ENCODE measurements at places on chromosomes 3 and 15.

DNA sequence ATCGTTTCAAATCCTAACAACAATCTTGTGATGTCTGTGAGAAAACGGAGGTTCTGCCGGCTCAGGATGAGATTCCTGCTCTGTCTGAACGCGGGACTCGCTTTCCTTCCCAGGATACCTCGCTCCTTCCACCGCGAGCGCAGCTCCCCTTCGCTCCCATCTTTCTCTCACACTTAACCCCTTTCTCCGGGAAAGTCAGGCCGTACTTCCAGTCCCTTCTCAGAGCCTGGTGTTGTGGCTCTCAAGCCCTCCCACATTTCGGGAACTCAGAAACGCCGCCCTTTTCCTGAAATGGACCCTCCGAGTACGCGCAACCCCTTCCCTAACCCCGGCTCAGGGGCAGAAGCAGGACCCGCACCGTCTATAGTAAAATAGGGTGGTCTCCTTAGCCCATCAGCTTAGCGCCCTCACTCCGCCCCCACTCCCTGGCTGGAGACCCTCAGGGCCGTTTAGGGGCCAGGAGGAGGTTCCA is 378 bp upstream of the FEM1B start:
- no peak for DNase-seq
- H3K27me3 ChIP-seq, result no peaks in the 10 kb centered on the region
- H3K4me1 ChIP-seq, result peaks cover 63% of the 10 kb centered on the region
- H3K36me3 ChIP-seq, result no peaks in the 10 kb centered on the region
- H3K4me3 ChIP-seq, result peak overlapping the region; percentile 92

DNA sequence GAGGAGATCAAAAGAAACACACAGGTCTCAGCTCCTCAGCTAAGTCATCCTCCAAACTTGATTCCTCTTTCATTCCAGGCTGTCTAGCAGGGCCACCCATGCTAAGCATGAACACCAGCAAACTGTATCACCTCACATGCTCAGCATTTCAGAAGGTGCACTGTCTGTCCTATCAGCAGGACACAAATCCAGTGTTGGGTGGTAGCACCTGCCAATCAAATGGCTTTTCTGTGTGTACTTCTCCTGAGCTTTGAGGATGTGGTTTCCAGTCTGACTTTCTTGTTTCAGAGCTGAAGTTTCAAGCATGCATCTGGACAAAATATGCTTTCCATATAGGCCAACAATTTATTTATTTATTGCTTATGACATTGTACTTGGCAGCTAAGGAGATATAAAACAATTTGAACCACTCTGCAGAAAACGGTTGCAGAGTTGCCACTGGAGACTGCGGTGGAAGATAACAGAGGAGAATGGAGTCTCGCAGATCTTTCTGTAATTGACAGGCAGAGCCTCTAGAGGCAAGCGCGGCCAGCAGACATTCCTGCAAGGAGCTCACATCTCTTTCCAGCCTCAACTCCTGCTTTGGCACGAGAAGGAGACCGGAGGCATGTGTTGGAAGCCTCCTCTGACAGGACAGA is 167.1 kb upstream of the WNT5A start:
- no peak for DNase-seq
- no peaks in the 10 kb centered on the region for H3K36me3 ChIP-seq
- H3K27ac ChIP-seq, result no peak overlapping the region

- H3K27me3 ChIP-seq, result peaks cover 61% of the 10 kb centered on the region
- DNase-seq, result peak; percentile 26
- peaks cover 6% of the 10 kb centered on the region for H3K4me1 ChIP-seq
- H3K4me3 ChIP-seq, result peak overlapping the region; percentile 70
- no peak overlapping the region for H3K27ac ChIP-seq
These were observed 50.4 kb downstream of the IL12A start for GRCh38 chr3:160038862-160039562.

DNA sequence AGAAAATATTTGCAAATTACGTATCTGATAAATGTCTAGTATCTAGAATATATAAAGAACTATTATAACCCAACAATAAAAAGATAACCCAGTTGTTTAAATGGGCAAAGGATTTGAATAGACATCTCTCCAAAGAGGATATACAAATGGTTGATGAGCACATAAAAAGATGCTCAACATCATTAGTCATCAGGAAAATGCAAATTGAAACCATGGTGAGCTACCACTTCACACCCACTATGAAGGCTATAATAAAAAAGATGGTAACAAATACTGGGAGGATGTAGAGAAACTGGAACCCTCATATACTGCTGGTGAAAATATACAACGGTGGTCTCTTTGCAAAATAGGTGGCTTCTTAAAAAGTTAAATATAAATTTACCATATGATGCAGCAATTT is 28.0 kb downstream of the RAD51 start:
- H3K27me3 ChIP-seq, result no peaks in the 10 kb centered on the region
- H3K27ac ChIP-seq, result no peak overlapping the region
- no peaks in the 10 kb centered on the region for H3K36me3 ChIP-seq
- no peaks in the 10 kb centered on the region for H3K4me1 ChIP-seq

GRCh38 chr3:53192608-53193007 is 31.6 kb downstream of the PRKCD start:
- peaks cover 7% of the 10 kb centered on the region for H3K36me3 ChIP-seq
- DNase-seq, result no peak
- H3K27ac ChIP-seq, result no peak overlapping the region
- peaks cover 6% of the 10 kb centered on the region for H3K27me3 ChIP-seq
- H3K4me3 ChIP-seq, result no peak overlapping the region

DNA sequence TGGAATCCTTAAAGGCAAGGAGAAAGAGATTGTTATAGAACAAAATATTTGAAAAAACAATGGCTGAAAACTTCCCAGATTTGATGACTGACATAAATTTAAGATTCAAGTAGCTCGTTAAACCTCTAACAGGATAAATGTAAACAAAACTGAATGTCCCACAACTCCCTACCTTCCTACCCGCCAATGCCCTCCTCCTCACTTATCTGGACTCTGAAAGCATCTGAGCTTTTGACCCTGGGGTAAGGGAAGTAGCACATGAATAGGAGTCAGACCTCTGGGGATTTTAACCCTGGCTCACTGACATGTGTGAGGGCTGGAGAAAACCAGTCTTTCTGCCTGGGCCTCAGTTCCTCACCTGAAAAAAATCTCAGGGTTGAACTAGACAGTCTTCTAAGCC is 26.9 kb downstream of the CYP19A1 start:
- H3K4me3 ChIP-seq, result no peak overlapping the region
- peaks cover 8% of the 10 kb centered on the region for H3K4me1 ChIP-seq
- H3K27me3 ChIP-seq, result peaks cover 11% of the 10 kb centered on the region
- H3K36me3 ChIP-seq, result no peaks in the 10 kb centered on the region
- DNase-seq, result no peak

GRCh38 chr15:32882955-32883354 is 165.2 kb downstream of the GREM1 start:
- H3K4me1 ChIP-seq, result peaks cover 22% of the 10 kb centered on the region
- H3K36me3 ChIP-seq, result no peaks in the 10 kb centered on the region
- DNase-seq, result no peak
- H3K4me3 ChIP-seq, result no peak overlapping the region
- no peaks in the 10 kb centered on the region for H3K27me3 ChIP-seq
- H3K27ac ChIP-seq, result no peak overlapping the region

DNA sequence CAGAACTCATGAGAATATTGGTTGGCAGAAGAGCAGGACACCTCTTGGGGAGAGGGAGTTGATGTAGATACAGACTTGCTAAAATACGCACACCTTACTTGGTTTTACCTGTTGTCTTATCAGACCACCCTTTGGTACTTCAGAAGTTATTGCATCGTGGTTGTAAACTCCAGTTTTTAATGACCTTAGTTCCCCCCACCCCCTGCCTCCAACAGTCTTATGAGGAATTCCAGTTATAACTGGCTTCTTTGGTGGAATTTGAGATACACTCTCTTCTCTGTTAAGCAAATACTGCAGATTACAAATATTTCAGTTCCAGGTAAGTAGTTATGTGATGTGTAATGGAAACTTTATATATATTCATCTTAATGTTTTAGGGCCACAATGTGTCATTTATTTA is 5.0 kb downstream of the SLC25A38 start:
- H3K36me3 ChIP-seq, result peaks cover 11% of the 10 kb centered on the region
- no peak overlapping the region for H3K4me3 ChIP-seq
- no peak overlapping the region for H3K27ac ChIP-seq

- H3K4me3 ChIP-seq, result no peak overlapping the region
- H3K4me1 ChIP-seq, result peaks cover 3% of the 10 kb centered on the region
- no peaks in the 10 kb centered on the region for H3K27me3 ChIP-seq
- H3K36me3 ChIP-seq, result peaks cover 5% of the 10 kb centered on the region
These were observed 40.5 kb downstream of the TGM4 start for GRCh38 chr3:44914936-44915335.

- H3K4me1 ChIP-seq, result peaks cover 3% of the 10 kb centered on the region
- H3K36me3 ChIP-seq, result peaks cover 4% of the 10 kb centered on the region
- H3K27ac ChIP-seq, result no peak overlapping the region
- DNase-seq, result no peak
These were observed 691.7 kb upstream of the CBLB start for GRCh38 chr3:106560451-106560966.

- peaks cover 24% of the 10 kb centered on the region for H3K4me1 ChIP-seq
- no peak overlapping the region for H3K4me3 ChIP-seq
- H3K36me3 ChIP-seq, result no peaks in the 10 kb centered on the region
- no peak for DNase-seq
- H3K27me3 ChIP-seq, result no peaks in the 10 kb centered on the region
- H3K27ac ChIP-seq, result no peak overlapping the region
These were observed 32.6 kb upstream of the ATP11B start for GRCh38 chr3:182760576-182761164.

DNA sequence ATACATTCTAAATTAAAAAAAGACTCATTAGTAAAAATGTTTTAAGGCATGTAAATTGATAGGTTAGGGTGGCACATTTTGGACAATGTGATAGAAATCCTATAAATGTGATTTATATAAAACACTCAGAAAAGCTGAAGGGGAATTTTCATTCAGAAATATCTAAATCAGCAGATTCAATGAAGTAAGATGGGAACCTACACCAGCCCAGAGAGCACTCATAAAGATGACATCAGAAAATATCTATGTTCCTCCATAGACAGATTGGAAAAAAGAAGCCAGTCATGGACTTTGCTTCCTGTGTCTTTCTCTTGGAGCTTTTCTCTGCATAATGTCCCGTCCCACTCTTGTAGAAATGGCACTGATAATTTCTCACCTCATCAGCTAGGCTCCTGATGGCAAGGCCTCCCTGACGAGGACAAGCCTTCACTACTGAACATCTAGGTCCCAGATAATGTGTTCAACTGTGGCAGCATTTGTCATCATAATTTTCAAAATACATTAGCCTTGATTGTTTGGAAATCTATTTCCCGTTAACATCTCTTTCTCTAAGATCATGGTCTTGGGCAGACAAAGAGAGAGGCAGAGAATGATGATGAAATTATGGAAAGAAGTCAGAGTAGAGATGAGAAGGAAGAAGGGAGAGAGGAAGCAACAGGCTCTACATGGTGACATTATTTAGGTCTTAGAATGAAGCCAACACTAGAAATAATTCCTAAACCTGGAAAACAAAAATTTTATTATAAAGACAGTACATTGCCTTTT is 354.4 kb downstream of the NTRK3 start:
- H3K36me3 ChIP-seq, result no peaks in the 10 kb centered on the region
- no peak for DNase-seq
- no peaks in the 10 kb centered on the region for H3K4me1 ChIP-seq
- H3K27me3 ChIP-seq, result peaks cover 12% of the 10 kb centered on the region
- no peak overlapping the region for H3K27ac ChIP-seq
